NAMALWA (cell line): ENCODE measurements at places on chromosomes 5 and 9.

GRCh38 chr9:124489222-124489621, 18.0 kb downstream of the NR5A1 start:
- no peak for DNase-seq

DNA sequence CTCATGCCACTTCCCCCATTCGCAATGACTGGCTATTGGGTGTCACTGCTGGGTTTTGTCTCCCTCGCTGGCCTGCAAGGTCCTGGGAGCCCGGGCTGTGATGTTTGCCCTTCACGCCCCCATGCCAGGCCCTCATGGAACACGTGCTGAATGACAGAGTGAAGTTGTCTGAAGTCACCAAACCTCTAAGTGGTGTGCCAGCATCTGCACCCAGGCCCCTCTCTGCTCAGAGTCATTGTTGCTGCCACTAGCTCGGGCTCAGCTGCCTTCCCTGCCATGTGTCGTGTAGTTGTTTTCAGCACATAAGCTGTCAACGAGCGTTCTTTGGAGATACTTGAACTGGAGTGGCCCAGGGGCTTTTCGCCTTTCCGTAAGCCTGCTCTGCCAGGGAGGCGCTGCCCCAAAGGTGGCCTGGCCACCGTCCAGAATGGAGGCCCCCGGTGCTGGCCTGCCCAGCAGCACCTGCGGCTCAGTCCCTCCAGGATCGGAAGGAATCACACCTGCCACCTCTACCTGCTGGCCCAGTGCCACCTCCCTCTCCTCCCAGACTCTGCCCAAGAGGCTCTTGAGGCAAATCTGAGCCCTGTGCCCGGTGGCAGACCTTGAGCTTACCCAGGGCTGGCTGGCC, 250.1 kb downstream of the PBX3 start:
- no peak for DNase-seq

DNA sequence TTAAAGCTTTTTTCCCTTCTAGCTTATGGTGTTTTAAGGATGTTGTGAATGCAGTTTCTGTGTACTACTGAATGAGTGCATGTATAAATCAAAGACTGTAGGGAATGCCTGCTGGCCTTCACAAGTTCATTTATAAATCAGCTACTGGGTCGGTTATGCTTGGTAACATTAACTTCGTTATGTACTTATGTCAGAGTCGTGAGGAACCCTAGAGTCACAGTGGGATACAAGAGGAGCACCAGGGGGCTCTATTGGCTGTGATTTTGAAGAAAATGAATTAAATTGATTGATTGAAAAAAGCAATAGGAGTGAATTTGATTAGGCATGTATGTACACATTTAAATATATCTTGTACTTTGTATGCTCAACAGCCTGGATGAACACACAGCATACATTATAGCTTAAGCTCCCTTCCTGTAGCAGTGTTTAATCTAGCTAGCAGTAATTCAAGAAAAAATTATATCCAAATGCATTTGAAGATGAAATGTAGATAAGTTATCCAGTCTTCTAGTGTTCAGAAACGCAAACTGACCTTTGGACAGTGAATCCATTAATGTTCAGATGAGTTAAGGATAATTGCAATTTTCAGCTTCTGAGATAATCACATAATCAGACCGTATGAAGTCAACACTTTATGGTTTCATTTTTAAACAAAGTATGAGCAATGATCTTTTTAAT, 204.2 kb downstream of the KDM4C start:
- no peak for DNase-seq

DNA sequence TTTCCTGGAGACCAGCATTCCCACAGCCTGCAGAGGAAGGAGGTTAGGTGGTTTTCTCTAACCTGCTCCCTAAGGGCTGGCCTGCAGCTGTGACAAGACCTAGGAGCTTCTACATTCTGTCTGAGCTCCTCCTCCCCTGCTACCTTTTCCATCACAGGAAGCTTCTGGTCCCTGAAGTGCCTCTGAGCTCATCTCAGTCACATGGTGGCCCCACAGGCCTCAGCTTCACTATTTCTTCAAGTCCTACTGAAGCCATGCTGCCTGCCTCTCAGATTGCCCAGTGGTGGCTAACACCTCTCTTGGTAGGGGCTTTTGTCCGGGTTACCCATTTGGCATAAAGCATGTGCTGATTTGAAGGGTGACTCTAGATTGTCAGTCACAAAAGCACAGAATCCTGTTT, 259.4 kb downstream of the CRB2 start:
- DNase-seq = peak; percentile 6

GRCh38 chr5:93892481-93892880, 151.1 kb upstream of the POU5F2 start:
- DNase-seq = no peak

GRCh38 chr5:45695804-45696156, 400 bp downstream of the HCN1 start:
- no peak for DNase-seq

DNA sequence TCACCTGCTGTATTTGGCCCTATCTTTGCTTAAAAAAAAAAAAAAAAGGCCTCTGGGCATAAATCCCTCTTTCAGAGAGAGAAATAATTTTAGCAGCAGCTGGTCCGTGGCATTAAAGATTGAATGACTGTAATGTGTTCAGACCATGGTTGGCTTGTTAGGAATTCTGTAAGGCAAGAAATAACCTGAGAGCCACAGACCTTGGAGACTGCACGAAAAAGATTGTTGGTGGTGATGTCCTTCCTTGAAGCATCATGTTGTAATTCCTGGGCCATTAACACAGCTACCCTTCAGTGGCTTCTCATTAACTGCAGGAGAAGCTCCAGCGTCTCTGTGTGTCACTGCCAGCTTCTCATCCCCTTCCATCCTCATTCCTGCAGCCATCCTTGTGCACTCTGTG, 79.0 kb downstream of the SGCD start:
- no peak for DNase-seq

GRCh38 chr5:74543162-74543995, 97.1 kb downstream of the ENC1 start:
- no peak for DNase-seq

- DNase-seq = no peak
Observed at GRCh38 chr5:128036950-128037349, 46.6 kb upstream of the SLC12A2 start.

- no peak for DNase-seq
Observed at GRCh38 chr5:99721506-99721905, 792.7 kb upstream of the CHD1 start.

DNA sequence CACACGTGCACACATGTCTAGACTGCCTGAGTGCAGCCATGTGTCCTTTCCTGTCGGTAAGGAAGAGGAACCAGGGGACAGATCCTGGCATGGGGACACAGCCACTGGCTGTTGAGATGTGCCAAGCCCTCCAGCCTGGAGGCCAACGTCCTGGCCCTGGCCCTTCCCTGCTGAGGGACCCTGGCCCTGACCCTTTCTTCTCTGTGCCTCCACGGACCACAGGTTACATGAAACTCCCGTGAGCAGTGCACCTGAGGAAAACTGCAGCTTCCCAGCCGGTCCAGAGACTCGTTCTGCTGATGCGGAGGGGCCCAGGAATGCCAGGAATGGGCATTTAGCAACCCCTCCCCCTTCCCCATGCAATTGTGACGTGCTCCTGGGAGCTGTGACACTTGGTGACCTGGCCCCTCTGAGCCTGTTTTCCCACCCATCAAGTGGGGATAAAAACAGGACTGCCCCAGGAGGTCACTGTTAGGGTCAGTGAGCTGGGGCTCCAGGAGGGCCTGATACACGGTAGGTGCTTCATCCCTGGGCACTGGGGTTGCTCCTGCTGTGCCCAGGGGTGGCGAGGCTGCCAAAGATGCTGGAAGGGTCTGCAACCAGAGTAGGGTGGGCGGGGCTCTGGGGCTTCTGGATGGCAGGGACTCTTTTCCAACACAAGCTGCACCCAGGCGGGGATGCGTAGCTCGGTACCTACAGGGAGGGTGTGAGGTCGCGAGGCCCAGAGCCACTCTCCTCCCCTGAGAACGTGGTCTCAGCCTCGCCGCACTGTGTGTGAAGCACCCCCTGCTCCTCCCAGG, 151.5 kb downstream of the C9orf50 start:
- DNase-seq = no peak

DNA sequence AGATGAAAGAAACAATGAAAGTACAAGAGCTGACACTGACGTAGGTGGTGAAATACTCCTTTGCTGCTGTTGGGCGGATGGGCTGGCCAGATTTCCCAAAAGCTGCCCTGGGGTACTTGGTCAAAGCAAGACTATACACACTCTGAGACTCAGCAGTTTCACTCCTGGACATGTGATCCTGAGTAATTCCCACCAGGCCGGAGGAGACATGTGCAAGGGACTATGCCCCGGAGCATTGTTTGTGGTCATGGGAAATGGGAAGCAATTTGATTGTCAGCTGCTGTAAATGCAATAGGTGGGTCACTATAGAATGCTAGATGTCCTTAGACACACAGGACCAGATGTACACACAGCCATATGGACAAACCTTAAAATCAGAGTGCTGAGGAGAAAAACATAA, 116.1 kb downstream of the DCP2 start:
- DNase-seq = no peak

GRCh38 chr9:136687721-136688223, 515 bp upstream of the AGPAT2 start:
- DNase-seq = no peak

- DNase-seq = no peak
Observed at GRCh38 chr5:77224672-77225355, 14.3 kb downstream of the PDE8B start.

GRCh38 chr9:22790329-22790728, 343.7 kb downstream of the DMRTA1 start:
- DNase-seq = no peak

DNA sequence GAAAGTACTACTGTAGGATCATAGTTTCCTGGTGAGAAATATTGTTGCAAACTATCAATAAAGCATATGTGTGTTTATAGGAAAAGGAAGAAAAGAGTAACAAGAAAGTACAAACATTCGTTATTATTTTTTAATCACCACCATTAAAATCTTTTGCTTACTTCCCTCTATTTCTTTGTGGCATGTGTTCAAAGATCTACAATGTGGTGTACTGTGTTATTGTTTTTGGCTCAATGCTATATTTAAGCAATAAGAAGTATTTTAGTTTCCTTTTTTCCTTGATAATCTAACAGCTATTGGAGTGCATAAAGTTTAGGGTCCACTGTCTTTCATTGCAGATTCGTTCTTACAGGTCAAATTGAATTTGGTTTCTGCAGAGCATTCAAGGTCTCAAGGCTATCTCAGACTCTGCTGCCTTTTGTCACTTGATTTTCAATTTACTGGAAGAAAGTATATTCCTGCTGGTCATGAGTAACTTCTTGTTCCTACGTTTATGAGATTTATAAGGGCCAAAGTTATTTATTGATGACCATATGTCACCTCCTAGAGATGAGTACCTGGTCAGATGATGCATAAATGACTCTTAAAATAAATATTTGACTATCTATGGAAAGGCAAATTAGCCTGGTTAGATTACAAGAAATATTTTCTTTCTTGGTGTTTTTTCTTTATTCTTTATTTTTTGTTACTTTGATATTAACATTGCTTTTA, 323.0 kb downstream of the TMEM167A start:
- no peak for DNase-seq

- no peak for DNase-seq
Observed at GRCh38 chr5:72387985-72388384, 67.8 kb downstream of the PTCD2 start.

DNA sequence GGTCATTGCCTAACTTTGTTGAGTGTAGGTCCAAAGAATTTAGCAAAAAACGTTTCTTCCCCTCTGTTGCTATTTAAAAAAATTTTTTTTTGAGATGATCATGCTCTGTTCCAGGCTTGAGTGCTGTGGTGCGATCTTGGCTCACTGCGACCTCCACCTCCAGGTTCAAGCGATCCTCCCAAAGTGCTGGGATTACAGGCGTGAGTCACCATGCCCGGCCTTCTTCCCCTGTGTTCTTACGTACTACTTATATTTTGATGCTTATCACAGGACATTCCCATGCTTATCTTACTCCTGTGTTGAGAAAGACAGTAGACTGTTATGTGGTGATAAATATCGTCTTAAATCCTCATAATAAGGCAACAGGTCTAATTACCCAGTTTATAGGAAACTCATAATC, 2.5 kb downstream of the ACER2 start:
- DNase-seq = no peak

GRCh38 chr5:72608297-72608696, 101.1 kb upstream of the ZNF366 start:
- DNase-seq = no peak

DNA sequence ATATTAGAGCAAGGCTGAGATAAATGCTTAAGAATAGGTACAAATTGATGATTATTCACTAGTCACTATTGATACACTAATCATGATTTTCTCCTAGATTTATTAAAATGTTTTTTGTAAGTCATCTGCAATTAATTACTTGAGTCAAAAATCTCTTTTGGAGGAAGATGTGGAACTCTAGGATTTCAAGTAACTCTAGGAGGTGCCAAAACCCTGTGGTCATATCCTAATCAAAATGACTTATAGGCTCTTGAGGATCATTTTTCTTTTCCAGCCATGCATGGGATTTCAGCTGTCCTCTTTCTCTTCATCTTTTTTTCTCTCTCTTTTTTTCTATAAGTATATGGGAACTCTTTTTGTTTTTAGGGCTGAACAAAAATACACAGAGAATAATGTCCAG, 141.8 kb upstream of the CD180 start:
- no peak for DNase-seq

- no peak for DNase-seq
Observed at GRCh38 chr9:36964791-36965190, 69.3 kb downstream of the PAX5 start.
